ENCODE measurements at places on chromosomes 1 and 21.
A peak's percentile ranks its signal among the peaks of the same experiment; 100 is the strongest.

- DNase-seq, result no peak
These were observed 73.5 kb downstream of the JAK1 start for GRCh38 chr1:64892576-64893573.

GRCh38 chr1:159177272-159177907 is 6.0 kb downstream of the CADM3 start:
- DNase-seq, result peak; percentile 20

- no peak for DNase-seq
These were observed 125.7 kb downstream of the IGSF21 start for GRCh38 chr1:18233176-18233864.

- DNase-seq, result no peak
These were observed 42.5 kb upstream of the DISC1 start for GRCh38 chr1:231584117-231584516.

- no peak for DNase-seq
These were observed 7.0 kb upstream of the SLC25A34 start for GRCh38 chr1:15728937-15729657.

DNA sequence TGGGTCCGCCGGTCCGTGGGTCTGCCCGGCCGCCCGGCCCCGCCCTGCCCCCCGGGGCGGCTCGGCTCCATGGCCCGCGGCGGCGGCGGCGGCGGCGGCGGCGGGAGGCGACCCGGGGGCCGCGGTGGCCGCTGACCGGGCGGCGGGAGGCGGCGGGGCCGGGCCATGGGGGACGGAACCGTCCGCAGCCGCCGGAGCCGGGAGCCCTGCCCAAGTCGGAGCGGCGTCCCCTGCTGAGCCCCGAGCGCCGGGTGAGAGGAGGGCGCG is 184 bp downstream of the B4GALT2 start:
- DNase-seq, result no peak

GRCh38 chr1:114126261-114127095 is 27.2 kb downstream of the SYT6 start:
- DNase-seq, result no peak

DNA sequence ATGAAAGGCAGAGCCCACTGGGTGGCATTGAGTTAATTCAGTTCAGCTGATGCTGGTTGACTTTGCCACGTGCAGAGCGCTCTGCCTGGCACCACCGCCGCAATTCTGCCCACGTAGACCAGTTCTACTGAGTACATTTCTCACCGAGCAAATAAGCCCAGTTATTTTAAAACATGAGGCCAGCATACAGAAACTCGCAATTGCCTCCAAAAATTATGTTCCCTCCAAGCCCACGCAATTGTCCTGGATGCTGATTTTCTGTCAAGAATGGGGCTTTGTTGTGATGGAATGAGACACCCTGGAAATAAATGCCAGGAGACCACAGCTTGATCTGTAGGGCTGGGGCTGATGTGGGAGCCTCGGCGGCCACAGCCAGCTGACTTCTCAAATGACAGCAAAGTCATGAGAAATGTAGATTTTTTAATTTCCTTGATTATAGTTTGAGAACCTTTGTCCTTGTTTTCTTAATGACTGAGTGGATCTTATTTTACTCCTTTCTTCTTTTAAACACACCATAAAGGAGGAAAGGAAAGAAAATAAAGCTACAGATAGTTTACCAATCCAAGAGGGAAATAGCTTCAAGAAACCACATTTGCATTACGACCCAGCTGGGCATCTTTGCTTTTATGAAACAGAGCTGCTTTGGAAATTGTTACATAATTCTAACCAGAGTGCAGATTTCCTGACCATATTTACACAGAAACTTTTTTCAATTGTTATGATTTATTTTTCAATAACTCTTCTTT is 11.6 kb upstream of the PARP1 start:
- DNase-seq, result no peak

DNA sequence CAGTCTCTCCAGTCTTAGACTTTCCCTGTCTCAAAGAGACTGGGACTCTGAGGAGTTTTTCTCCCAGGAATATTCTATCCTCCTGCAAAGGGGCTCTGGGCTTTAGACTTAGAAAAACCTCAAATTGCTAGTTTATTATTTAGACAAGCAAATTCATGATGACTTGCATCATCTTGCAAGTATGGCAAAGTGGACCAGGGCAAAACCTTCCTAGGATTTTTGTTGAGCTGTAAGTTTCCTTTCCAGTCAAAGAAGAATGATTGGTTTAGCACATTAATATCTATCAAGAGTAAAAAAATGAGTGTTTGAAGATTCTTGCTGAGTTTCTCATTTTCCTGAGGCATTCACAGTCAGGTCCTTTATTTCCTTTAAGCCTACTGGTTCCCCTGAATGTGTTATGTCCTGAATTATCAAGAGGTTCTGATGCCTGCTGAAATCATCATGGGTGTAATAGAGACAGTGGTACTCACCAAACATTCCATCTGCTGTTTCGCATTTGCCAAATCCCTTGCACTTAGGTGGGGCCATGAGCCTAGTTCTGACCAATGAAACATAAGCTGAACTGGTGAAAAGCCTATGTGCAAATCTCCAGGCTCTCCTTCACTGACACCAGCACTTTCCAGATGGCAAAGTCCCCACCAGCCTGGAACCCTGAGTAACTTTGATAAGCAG is 25.2 kb upstream of the SPAG17 start:
- DNase-seq, result no peak

DNA sequence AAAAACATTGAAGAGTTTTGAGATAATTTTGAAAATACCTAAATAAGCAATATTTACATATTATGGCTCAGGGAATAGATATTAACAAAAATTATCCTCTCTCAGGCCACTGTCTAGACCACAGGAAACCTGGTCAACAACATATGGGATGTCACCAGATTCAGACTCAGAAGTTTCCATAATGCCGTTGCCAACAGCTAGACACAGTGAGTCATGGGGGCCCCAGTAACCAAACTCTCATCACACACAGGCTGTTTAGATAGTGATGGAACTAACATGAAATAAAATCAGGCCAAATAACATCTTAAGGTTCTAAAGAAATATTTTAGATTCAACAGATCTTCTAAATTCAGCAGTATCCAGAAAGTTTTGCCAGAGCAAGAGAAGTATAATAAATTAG is 681.7 kb upstream of the ADAMTS5 start:
- no peak for DNase-seq

GRCh38 chr1:28308750-28309149 is 20.1 kb upstream of the MED18 start:
- no peak for DNase-seq

- DNase-seq, result no peak
These were observed 17.6 kb upstream of the SLC30A1 start for GRCh38 chr1:211596418-211597181.

GRCh38 chr21:42146273-42146805 is 72.6 kb upstream of the ABCG1 start:
- no peak for DNase-seq

DNA sequence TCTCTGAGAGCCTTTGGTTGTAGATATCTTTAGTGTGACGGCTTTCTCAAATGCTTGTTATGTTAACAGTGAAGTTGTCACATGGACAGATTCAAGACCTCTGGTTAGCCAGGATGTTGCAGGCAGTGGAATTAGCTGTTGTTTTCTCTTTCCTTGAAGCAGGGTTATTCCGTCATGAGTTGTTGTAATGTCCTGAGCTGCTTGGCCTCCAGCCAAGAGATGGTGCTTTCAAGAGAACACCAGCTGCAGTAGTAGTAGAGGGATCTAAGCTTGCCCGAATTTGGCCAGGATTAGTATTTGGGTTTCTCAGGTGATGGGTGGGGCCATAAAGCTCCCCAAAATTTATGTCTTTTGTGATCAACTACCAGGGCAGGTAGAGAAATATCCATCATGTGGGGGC is 13.4 kb downstream of the KCNE1 start:
- no peak for DNase-seq

DNA sequence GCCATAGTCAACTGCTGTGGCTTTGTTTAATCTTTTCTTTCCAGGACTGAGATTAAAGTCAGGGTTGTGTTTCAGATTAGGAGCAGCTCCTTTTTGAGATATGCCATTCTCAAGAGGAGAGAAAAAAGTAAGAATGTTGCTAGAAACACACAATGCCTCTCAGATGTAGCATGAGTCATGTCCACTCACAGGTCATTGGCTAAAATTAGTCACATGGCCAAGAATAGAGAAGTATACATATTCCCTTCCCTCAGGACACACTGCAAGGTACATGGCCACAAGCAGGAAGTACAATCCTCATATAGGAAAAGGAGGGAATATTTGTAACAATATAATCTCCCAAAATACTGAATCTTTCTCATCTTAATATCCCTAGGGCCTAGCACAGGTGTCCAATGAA is 141.9 kb upstream of the PTBP2 start:
- no peak for DNase-seq

GRCh38 chr1:231630558-231631205 is 4.1 kb downstream of the DISC1 start:
- no peak for DNase-seq

DNA sequence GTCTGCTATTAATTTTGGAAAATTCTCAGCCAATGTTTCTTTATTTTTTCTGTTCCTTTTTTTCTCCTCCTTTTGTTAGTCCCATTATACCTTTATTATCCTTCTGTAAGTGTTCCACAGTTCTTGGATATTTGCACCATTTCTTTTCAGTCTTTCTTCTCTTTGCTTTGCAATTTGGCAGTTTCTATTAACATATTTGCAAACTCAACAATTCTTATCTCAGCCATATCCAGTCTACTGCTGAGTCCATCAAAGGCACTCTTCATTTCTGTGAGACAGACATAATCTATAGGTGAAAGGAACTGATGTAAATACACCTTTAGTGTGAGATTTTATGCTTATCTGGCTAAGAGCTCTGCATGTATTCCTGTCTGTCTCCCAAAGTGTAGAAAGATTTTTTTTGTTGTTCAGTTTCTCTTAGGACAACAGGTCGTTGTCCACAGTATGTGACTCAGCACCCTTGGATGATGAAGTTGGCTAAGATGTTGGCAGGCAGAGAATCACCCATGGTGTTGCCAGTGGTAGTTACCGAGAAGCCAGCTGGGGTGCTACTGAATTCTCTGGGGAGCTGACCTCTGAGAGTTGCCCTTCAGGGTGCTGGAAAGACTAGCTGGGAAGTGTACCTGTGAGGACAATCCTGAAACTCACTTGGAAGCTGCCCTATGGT is 38.4 kb downstream of the LEPR start:
- DNase-seq, result no peak

DNA sequence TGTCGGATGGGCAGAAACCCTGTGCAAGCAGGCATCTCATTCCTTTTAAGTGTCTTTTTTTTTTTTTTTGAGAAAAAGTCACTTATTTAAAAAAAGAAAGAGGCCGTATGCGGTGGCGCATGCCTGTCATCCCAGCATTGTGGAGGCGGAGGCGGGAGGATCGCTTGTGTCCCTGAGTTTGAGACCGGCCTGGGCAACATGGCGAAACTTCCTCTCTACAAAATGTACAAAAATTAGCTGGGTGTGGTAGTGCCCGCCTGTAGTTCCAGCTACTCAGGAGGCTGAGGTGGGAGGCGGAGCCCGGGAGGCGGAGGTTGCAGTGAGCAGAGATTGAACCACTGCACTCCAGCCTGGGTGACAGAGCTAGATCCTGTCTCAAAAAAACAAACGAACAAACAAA is 1.7 kb downstream of the GPR137B start:
- no peak for DNase-seq

GRCh38 chr1:2046953-2047748 is 3.1 kb upstream of the PRKCZ start:
- no peak for DNase-seq

DNA sequence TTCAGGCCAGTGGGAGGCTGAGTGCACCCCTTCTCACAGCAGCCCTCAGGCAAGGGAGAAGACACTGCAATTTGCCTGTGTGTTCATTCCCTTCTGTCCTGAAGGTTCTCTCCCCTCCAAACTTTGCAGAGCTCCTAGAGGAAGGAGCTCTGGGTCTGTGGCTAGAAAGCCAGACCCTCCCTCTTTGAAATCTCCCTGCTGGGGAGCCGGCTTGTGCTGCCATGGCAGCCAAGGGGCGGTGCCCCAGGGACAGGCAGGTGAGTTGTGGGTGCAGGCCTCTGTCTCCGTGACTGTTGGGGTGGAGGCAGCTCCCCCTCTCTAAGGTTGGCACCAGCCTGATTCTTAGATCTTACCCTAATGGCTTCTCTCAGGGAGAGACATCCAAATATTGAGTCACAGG is 53.0 kb downstream of the OLFML2B start:
- no peak for DNase-seq

DNA sequence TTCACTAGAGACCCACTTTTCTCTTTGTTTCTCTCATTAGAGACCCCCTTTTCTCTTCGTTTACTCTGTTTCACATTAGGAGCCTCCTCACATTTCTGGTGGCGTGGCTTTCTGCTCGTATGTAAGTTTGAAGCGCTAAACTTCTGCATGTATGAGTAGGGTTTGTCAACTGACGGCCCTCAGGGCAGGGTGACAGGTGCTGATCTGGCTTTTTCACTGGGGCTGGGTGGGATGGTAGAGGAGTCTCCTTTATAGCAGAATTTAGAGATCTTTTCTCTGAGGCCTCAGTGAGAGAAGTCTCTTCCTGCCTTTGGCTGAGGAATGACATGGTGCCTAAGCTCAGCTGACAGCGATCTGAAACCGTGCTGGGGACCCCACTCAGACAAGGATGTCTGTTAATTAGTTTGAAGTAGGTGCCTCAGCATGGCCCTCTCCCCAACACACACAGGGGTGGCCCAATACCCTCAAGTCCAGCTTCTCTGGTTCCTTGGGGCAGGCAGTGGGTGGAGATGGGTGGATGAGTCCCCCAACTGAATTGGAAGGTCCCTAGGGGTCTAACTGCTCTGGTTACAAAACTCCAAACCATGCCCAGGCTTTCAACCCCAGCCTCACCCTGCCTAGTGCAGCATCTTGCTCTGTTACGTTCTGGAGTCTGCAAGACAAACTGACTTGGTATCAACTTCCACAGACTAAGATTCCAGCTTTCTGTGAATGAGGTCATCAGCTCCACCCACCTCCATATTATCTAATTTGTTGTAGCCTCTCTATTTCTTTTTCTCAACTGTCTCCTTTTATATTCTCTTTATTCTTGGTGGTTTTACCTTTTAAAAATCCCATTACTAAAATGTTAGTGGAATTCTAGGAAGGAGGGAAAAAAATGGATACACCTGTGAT is 3.2 kb downstream of the SLC1A7 start:
- DNase-seq, result no peak

- DNase-seq, result no peak
These were observed 682 bp upstream of the RWDD3 start for GRCh38 chr1:95233319-95233736.

DNA sequence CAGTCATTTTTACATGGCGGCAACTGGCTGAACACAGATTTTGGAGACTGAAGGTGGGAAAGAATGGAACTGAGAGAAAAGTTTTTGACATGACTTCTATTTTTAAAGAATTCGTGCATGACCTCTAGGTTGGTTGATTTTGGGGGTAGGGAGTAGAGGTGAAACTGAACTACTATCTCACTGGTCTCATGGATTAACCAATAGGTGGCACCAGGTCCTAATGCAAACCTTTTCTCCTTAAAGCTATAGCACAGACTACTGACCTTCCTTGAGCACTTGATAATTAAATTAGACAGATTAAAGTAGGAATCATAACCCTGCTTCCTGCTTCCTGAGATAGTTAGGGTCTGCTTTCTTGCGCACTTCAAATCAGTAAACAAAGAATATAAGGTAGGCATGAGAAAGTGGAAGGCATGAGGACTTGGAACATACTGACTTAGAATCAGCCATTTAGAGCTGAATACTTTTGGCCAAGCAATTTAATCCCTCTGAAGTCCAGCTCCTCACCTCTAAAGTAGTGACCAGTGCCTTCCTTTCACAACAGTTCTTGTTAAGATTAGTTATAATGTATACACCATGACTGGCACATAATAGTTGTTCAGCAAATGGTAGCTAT is 206.0 kb downstream of the CENPF start:
- no peak for DNase-seq

Measured in stimulated activated CD4-positive, alpha-beta T cell treated with anti-CD3 and anti-CD28 coated beads, Interleukin-2, amount 100 ng/mL, for 24 hours (primary cell).